ENCODE measurements at places on chromosomes 16 and 17.

- DNase-seq = no peak
Observed at GRCh38 chr17:74435775-74436359, 4.0 kb downstream of the GPRC5C start.

GRCh38 chr16:89048090-89048725 lies 45.4 kb upstream of the ACSF3 start:
- DNase-seq = no peak

- DNase-seq = no peak
Observed at GRCh38 chr17:2777242-2777867, 18.9 kb upstream of the RAP1GAP2 start.

DNA sequence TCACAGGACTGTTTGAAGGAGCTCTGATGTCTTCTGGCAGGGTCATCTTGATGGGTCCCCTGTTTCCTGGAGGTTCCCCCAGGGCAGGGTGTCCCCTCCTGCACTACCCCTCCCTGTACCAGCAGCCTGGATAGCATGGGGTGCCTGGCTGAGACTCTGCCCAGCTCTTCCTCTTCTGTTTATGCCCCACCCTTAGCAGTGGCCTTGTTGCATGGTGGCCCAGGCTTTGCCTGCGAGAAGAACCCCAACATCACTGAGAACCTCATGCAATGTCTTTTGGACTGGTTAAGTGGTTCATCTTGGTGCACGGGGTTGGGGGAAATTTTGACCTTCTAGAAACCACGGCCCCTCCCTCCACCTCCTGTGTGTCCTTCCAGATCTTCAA lies 121.8 kb downstream of the IRX3 start:
- no peak for DNase-seq
